ENCODE measurements at places on chromosomes 7 and 10.

GRCh38 chr7:31043051-31043471, 9.0 kb upstream of the ADCYAP1R1 start:
- no peak for DNase-seq

- no peak for DNase-seq
Observed at GRCh38 chr7:118033273-118033672, 150.7 kb upstream of the LSM8 start.

DNA sequence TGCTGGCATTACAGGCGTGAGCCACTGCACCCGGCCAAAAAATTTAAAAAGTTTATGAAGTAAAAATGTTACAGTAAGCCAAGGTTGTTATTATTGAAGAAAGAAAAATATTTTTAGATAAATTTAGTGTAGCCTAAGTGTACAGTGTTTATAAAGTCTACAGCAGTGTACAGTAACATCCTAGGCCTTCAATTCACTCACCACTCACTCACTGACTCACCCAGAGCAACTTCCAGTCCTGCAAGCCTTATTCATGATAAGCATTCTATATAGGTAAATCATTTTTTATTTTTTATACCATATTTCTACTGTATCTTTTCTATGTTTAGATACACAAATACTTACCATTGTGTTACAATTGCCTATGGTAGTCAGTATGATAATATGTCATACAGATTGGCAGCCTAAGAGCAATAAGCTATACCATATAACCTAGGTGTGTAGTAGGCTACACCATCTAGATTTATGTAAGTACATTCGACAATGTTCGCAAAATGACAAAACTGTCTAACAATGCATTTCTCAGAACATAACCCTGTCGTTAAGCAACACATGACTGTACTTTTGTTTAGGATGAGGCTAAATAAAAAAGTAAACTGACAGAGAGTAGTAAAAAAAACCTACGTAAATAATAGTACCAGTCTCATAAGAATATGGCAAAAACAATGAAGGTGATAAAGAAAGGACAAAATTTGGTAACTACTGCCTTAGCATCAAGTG, 77.8 kb upstream of the FAM133B start:
- no peak for DNase-seq

GRCh38 chr10:101576211-101576863, 11.7 kb downstream of the POLL start:
- DNase-seq: no peak

GRCh38 chr7:20140291-20141001, 76.7 kb downstream of the MACC1 start:
- DNase-seq: no peak

All from stimulated activated naive B cell treated with anti-CD40 and anti-IgM and Interleukin-4, amounts not matched to agents 10 μg/mL and 1 μg/mL and 100 μg/mL, for 72 hours (primary cell).